ENCODE measurements at places on chromosomes 6 and 20.

DNA sequence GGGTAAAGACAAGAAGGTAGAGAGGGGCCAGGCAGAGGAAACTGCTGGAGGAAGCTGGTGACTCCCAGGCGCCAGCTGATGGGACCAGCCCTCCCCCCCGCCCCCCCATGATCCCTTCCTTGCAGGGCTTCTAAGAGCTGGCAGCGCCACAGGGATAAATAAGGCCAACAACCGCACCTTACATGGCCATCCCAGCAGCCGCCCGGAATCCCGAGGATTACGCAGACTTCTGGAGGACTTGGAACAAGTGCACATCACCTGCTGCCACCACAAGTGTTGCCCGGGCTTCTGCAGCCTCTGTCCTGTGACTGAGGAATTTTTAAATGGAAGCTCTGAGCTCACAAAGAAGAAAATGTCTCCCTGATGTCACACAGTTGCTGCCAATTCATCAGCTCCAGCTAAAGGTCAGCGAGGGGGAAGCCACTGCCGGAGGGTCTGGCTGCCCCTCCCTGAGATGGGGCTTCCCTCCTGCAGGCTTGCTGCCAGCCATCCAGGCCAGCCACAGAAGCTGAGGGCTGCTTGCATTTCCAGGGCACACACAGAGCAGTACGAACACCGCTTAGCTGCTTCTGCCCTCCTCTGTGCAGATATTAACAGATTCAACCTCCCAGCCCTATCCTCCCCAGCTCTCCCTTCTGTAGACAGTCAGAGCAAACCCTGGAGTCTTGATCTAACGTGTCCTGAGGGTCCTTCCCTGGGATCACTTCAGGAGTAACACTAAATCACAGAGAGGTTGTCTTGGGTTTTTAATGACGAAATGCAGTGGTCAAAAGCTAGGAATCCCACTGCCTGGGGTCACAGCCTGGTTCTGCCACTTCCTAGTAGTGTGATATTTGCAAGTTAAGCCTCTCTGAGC lies 38.6 kb upstream of the PIM1 start:
- DNase-seq: no peak

DNA sequence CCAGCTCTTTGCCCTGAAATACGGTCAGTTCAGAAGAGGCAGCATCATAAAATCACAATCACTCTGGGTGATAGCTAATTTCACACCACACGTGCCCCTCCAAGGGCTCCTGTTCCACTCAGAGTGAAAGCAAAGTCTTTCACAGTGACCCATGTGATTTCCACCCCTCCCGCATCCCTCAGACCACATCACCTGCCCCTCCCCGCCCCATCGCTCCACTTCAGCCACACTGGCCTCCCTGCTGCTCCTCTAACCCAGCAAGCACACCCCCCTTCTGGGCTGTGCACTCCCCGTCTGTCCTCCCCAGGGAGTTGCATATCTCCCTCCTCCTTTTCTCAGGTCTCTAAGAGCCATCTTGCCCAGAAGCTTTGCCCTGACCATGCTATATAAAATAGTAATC lies 74.5 kb downstream of the PSMG4 start:
- DNase-seq: no peak

GRCh38 chr6:25171301-25171700 lies 107.9 kb upstream of the CARMIL1 start:
- no peak for DNase-seq

DNA sequence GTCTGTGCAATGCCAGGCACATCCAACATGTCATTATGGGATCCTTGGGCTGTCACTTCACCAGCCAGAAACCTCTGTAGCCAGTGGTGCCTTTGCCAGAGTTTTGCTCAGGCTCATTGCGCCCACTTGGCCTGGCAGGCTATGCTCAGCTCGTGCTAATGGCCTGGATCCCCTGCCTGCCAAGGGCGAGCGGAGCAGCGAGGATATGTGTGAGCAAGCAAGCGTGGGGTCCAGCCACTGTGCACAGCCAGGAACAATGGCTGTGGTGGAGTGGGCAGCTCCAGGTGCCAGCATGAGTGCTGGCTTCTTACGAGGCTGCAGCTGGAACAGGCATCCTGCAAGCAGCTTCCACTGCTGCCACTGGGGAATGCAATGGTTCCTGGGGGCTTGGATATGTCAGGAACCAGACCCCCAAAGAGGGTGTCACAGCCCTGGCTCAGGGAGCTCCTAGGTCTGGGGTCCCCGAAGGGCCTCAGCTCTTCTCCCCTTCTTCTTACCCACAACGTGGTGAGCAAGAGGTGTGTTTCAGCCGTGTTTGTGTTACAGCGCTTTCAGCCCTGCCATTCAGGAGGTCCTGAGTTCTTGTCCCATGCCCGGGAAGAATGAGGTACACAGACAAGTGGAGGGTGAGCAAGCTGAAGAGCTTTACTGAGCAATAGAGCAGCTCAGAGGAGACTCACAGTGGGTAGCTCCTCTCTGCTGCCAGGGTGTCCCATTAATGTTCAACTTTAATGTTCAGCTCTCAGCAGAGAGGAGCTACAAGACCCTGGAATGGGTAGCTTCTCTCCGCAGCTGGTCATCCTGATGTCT lies 22.3 kb upstream of the TOP1 start:
- DNase-seq: no peak

DNA sequence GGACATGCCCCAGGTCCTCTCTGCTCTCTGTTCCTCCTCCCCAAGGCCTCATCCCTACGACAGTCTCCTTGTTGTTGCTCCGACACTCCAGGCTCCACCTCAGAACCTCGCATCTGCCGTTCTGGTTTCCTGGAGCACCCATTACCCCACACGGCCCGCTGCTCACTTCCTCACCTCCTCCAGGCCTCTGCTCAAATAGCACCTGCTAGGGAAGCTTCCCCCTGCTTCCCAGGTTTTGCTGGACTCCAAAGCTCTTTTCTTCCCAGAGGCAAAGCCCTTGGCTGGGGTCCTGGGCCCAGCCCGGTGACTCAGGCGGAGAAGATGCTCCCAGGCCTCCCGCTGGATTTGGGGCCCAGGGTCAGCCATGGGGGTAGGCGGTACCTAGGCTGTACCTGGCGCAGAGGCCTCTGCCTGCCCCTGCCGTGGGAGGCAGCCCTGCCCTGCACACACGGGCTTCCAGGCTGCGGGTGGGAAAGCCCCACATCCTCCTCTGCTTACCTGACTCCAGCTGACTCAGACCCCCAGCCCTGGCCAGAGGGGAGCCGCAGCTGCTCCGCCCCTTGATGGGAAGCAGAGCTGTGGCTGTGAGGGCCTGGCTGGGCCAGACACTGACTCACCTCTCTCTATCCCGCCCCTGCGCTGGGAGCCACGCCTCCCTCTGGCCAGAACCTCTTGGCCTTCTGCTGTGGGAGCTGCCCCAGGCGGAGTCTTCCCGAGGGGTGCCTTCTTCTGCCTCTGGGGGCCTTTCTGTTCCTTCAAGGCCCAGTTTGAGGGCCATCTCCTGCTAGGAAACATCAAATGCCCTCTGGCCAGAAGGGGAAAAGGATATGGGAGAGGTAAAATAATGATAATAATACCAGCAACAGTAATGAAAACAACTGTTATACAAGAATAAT lies 130.5 kb downstream of the CEBPB start:
- peak; percentile 65 for DNase-seq

DNA sequence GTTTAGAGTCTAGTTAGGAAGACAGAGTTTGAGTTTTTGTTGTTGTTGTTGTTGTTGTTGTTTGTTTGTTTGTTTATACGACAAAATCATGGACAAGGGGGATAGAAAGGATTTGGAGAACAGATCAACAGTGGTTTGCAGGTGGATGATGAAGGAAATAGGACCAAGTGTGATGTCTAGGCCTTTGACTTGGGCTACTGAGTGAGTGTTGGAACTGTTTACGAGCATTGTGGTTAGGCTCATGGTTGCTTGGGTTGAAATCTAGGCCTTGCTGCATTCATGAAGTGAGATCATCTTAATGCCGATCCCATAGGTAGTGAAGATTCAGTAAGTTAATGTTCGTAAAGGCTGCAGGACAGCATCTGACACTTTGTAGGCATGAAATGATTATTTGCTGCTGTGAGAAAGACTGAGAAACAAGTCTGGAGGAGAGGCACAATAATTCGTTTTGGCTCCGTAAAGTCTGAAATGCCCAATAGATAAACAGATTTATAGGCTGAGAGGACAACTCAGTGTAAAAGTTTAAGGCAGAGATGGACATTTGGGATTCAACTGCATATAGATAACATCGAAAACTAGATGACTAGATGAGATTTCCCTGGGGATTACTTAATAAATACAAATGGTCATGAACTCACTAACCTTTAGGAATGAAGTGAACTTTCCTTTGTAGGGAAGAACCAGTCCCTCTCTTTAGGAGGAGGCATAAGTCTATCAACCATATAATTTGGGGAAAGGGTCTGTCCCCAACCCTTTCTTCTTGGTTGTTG lies 70.0 kb downstream of the HDDC2 start:
- DNase-seq: no peak

GRCh38 chr6:111228094-111228493 lies 140.8 kb downstream of the SLC16A10 start:
- DNase-seq: no peak

- DNase-seq: no peak
These were observed 381.9 kb upstream of the CITED2 start for GRCh38 chr6:139756381-139756780.

DNA sequence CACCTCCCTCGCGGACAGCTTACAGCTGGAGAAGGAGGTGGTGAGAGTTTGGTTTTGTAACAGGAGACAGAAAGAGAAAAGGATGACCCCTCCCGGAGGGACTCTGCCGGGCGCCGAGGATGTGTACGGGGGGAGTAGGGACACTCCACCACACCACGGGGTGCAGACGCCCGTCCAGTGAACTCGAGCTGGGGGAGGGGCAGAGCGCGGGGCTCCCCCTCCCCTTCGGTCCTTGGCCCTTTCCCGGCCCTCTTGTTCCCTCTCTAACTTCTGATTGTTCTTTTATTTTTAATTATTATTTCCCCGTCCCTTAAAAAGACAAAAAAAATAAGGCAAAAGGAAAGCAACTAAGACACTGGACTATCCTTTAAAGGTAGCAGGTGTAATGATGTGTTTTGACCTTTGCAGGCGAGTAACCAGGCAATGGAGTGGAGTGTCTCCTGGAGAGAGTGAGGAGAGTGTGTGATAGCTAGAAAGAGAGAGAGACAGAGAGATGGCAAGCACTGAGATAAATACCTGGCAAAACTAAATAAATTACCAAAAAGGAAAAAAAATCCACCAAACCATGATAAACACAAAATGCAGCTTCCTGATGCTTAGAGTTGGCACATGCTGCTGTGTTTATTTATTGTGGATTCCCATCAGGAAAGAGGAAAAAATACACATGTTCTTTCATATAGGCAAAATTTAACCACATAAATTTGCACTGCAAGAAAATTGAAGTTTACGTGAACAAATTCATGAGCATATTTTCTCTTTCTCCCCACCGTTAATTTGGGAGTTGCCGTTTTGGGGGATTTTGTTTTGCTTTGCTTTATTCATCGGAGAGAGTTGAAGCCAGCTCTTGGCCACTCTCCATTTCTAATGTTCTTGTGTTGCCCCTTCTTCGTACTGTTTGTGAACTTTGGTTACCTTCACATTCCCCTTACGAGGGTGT lies 1.9 kb downstream of the POU3F2 start:
- DNase-seq: no peak

DNA sequence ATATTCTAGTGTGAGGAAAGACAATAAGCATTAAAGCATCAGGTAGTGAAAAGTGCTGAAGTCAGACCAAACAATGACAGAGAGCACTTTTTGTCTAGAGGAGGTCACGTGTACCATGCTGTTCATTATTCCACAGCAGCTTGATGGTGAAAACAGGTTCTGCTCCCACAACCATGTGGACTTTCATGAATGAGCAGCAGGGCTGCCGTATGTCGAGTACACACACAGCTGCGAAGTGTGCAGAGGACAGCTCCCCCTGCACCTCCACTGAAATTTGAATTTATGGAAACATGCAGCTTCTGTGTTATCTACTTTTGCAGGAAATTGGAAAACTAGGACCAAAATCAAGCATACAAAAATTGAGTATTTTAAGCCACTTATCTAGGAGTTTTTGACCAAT lies 85.3 kb downstream of the MAP7 start:
- DNase-seq: no peak

- DNase-seq: no peak
These were observed 10.6 kb downstream of the CTCFL start for GRCh38 chr20:57514273-57514751.

DNA sequence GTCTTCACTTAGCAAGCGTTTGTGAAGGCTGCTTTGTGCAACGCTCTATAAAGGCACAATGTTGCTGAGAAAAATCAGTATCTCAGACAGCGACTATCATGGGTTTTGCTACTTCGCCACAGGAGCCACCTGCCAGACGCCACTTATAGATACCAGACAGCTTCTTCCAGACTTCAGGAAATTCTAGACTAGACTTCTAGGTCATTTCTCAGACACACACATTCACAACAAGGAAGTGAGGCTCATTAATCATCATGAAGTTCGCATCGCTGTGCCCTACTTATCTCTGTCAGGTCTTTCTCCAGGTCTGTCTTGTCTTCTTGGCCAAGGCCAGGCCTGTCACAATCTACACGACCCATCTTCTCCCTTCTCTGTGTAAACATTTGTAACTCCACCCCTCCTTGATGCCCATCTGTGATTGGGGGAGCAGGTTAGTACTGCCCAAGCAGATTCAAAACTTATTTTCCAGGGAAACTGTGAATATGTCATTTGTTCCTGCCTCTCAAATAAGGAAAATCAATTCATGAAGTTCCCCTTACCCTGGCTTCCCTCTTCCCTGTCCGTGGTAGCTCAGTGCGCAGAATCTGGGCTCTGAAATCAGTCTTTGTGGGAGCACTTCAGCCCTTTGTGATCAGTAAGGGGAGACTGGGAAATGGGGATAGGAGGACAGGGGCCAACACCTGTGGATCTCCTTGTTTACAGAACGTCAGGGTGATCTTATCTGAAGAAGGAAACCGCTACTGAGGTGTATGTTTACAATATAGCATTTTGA lies 115.5 kb downstream of the TNFAIP3 start:
- no peak for DNase-seq

DNA sequence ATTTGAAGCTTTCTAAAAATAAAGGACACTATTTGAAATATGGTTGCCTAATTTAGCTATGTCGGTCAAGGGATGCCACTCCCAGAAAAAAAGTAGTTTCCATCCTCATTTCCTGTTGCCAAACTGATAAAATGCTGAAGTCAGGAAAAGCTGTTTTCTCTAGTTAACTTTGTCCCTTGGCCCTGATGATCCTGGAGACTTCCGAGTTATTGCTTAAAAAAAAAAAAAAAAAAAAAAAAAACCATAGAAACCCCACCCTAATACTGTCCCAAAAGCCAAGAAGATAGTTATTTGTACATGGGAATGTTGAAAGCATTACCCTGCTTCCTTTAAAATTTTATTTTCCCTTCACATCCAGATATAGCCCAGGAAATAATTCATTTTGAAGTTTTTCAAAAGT lies 236.7 kb downstream of the SOD2 start:
- no peak for DNase-seq

DNA sequence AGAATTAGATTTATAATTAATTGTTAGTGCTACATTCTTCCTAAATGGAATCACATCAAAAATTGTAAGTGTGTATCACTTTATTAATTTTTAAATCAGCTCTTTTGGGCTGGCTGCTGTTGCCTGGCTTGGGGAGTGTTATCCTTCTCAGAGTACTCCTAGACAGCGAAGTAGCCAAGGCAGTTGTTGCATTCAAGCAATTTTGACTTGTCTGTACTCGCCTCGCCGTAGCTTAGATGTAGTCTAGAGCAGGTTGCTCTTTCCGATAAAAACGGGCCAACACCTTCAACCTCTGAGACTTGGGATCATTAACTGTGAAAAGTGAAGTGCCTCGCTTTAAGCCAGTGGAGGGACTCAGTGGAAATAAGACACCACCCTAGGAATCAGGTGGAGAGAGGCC lies 151.3 kb downstream of the FARS2 start:
- no peak for DNase-seq

- DNase-seq: no peak
These were observed 157.6 kb downstream of the SLC35B3 start for GRCh38 chr6:8277769-8278168.

- DNase-seq: no peak
These were observed 29.5 kb downstream of the GHRH start for GRCh38 chr20:37231947-37232630.
